ENCODE measurements at places on chromosomes 2 and 18. TPM values are rescaled to one million over a fixed set of nuclear protein-coding genes. Genes with fewer than 3 reads are reported as not detected.

Gene NXPH2
- total RNA-seq: 19.4 TPM

Gene CRYGC
- total RNA-seq: not detected

Gene CEP68
- total RNA-seq: 39.9 TPM

Gene PER2
- 5.1 TPM for total RNA-seq

Gene NIFK
- total RNA-seq: 40.8 TPM

Gene PDE11A
- total RNA-seq: 3.9 TPM

Gene IL1A
- total RNA-seq: 0.92 TPM

Gene INO80B
- 10.1 TPM for total RNA-seq

Gene RUFY4
- total RNA-seq: 0.23 TPM

Gene FSIP2
- total RNA-seq: 2.3 TPM

Gene REL
- total RNA-seq: 7.4 TPM

Gene MFSD2B
- total RNA-seq: 0.92 TPM

Gene MC4R
- total RNA-seq: 14.8 TPM

Gene SP5
- total RNA-seq: 2.3 TPM

Gene UGT1A10
- not detected for total RNA-seq

Gene DIPK1C
- total RNA-seq: 15.9 TPM

Gene RFTN2
- 52.6 TPM for total RNA-seq

Gene NUP35
- 44.3 TPM for total RNA-seq

Gene SLC4A5
- 3.2 TPM for total RNA-seq

Gene SKOR2
- 0.23 TPM for total RNA-seq

Gene TFCP2L1
- 0.69 TPM for total RNA-seq

Gene ALPI
- not detected for total RNA-seq

Gene DES
- 1.4 TPM for total RNA-seq

Gene TMEM198
- 13.8 TPM for total RNA-seq

Gene GNAL
- 122 TPM for total RNA-seq

Gene PSMD1
- total RNA-seq: 122 TPM

Gene OXER1
- total RNA-seq: not detected

Gene TNFRSF11A
- total RNA-seq: 0.46 TPM

Gene CFC1
- 9.2 TPM for total RNA-seq

Gene LRP2
- 11.5 TPM for total RNA-seq

Gene ASXL3
- 74.5 TPM for total RNA-seq

Gene ABI2
- 155 TPM for total RNA-seq

Gene CD207
- total RNA-seq: not detected

Gene COL3A1
- 109 TPM for total RNA-seq

Gene KCNG2
- 0.69 TPM for total RNA-seq

Gene EDAR
- total RNA-seq: not detected

Gene SAG
- 1.4 TPM for total RNA-seq

Gene SCTR
- total RNA-seq: 0.69 TPM

Gene SNRNP200
- 70.8 TPM for total RNA-seq

Gene HRH4
- 0.23 TPM for total RNA-seq

Gene CD8B2
- total RNA-seq: 0.69 TPM

Gene PLGLB2
- total RNA-seq: 1.6 TPM

Gene SPDYA
- 1.2 TPM for total RNA-seq

Gene ABCG8
- 1.2 TPM for total RNA-seq

Gene ALPP
- not detected for total RNA-seq

Gene MAP2
- total RNA-seq: 911 TPM

Gene AQP4
- total RNA-seq: 549 TPM

All from diencephalon (tissue), 1 donor.